ENCODE measurements at places on chromosomes 7 and 10.

- DNase-seq = no peak
Observed at GRCh38 chr10:62133618-62134017, 135.0 kb downstream of the RTKN2 start.

DNA sequence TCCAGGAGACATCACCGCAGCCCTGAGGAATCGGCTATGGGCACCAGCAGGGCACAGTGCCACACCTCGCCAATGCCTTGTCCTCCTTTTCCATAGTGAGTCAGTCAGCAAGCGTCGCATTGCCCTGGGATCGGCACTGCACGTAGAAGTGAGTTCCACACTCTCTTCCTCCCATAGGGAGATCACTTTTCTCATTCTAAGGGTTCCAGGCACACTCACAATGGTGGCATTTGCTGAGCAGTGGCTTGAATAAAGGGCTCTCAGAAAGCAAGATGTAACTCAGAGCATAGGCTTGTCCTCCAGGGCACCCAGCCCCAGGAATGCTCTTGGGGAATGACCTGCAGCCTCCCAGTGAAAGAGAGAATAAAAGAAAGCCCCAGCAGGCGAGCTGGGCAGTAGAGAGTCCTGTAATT, 1.1 kb upstream of the VIM start:
- no peak for DNase-seq

- DNase-seq = no peak
Observed at GRCh38 chr7:10471280-10472058, 502.2 kb upstream of the PHF14 start.

DNA sequence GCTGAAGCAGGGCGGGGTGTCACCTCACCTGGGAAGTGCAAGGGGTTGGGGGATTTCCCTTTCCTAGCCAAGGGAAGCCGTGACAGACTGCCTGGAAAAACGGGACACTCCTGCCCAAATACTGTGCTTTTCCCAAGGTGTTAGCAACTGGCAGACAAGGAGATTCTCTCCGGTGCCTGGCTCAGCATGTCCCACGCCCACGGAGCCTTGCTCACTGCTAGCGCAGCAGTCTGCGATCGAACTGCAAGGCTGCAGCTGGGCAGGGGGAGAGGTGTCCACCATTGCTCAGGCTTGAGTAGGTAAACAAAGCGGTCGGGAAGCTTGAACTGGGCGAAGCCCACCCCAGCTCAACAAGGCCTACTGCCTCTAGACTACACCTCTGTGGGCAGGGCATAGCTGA, 80.9 kb upstream of the DNAJB12 start:
- DNase-seq = no peak

DNA sequence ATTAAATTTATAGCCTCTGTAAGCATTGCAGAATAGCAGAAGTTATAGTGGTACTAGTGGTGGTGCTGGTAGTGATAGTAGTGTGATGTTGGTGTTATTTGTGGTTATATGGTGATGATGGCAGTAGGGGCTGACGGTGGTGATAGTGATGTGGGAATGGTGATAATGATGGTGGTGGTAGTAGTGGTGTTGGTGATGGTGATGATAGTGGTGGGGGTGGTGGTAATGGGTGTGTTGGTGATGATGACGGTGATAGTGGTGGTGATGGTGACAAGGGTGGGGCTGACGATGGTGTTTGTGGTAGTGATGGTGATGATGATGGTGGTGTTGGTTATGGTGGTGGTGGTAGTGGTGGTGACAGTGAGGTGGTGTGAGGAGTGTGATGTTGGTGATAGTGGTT, 54.4 kb upstream of the MGAM2 start:
- no peak for DNase-seq

DNA sequence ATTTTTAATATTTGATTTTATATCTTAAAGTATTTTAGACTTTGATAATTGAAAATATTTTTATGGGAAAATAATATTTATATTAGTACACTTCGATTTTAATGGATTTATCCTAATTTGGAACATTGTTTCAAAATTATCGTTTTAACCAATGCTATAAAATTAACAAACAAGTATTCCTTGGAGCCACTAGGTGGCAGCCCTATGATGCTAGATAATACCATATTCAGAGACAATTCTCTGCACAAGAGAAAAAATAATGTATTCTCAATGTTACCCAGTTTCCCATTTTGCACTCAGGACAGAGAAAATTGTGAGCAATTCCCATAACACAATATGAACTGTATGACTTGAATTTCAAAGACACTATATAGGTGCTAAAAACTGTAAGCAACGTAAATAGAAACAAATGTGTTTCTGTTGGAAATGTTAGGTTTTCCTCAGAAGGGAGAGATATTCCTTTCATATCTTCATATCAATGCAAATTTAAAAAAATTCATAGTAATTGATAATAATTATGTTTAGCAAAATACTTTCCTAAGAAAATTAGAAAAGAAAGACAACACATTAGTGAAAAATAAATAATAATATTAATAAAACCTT, 237.8 kb downstream of the SEMA3E start:
- no peak for DNase-seq

- DNase-seq = no peak
Observed at GRCh38 chr7:38323156-38323555, 49.7 kb upstream of the TARP start.

DNA sequence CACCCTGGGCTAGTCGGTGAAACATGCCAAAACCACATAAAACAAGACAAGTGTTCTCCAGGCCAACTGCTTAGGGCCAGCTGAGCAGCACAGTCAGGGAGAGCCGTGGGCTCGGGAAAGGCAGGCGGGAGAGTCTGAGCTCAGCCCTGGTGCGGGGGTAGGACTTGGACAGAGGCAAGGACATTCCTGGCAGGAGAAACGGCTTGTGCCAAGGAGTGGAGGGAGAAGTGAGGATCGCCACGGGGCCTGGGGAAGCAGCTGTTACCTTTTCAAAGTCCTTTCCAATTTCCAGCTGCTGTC, 4.2 kb downstream of the ELN start:
- DNase-seq = no peak

DNA sequence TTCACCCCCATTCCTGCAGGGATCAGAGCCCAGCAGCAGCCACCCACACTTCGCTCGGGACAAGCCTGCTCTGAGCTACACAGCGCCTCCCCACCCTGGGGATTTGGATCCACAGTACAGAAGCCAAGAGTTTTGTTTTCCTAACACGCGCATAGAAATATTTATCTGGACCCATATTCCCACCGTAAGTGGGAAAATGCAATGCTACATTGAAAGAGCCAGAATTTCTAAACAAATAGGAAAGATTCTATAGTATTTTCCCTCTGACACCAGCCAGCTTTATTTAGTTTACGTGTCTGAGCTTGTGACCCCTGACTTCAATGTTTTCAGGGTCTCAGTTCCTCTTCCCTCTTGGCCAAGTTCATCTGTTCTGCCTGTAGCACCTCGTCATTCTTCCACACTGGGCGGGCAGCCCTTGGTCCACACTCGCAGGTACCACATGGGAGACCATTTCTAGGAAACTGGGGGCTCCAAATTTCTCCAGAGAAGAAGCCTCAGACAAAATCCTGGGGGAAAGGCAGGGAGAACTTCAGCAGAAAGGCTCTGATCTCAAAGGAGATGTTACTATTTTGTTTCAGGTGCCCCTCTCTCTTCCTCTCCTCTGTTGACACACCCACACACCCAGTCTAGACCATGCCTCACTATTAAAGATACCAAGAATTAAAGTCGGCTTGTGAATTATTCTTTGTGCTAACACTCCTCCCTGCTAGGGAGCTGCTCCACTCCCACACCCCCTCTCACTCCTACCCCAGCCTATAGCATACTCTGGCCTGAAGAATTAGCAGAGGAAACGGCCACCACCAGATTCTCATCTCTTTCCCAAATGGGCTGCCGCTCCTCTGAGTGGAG, 116.0 kb upstream of the PCGF5 start:
- no peak for DNase-seq

DNA sequence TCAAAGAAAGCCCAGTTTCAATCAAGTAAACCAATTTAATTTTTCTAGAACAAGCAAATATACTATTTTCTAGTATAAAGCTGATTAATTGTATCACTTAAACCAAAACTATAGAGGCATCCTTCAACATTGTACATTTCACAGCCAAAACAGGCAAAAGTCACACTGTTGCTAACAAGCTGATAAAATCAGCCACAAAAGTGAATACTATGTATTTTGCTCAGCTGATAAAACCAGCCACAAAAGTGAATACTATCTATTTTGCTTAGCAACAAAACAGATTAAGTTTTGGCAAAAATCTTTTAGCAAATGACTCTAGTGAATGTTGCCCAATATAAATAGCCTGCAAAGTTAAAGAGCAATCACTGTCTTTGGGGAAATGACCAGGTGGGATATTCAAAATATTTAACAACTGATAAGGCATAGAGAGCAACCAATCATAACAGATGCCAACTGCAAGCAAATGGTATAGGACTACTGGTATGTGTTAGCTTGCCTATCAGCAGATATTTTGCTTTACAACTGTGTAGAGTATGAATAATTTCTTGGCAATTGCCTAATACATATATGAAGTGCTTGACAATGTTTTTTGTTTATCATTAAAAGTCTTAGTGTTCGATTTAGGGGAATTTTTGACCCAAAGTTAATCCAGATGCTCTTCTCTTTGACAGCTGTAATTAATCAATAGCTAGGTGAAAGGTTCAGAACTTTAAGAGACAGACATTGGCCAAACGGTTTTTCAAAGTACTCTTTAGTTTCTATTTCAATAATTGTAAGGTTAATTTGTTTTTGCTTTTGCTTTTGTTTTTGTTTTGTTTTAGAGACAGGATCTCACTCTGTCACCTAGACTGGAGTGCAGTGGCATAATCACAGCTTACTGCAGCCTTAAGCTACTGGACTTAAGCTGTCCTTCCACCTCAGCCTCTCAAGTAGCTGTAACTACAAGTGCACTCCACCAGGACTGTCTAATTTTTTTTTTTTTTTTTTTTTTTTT, 44.4 kb upstream of the SP4 start:
- no peak for DNase-seq

- no peak for DNase-seq
Observed at GRCh38 chr7:134686786-134687185, 40.1 kb downstream of the BPGM start.

- no peak for DNase-seq
Observed at GRCh38 chr7:155681663-155682062, 37.2 kb downstream of the RBM33 start.

DNA sequence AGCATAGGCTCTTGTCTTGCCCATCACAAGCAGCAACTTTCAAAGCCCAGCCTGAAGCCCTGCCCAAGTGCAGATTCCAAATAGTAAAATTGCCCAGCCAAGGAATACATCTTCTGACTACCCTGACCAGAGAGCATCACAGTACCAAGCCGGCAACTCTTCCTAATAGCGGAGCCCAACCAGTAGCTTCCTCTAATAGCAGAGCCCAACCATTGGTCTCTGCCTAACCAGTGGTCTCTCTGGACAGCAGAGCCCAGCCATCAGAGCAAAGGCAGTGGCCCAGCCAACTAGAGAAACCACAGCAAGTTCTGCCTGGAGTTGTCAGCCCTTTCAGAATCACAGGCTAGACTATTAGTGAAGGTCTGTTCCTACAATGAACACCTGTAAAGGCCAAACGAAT, 285.6 kb downstream of the HGF start:
- DNase-seq = no peak

Data from CD4-positive, alpha-beta T cell treated with Interleukin-6 at 100 ng/mL for 8 hours (primary cell).